CD4-positive, alpha-beta T cell treated with Interleukin-4 for 4 hours (primary cell): ENCODE measurements at places on chromosomes 2 and 18.

DNA sequence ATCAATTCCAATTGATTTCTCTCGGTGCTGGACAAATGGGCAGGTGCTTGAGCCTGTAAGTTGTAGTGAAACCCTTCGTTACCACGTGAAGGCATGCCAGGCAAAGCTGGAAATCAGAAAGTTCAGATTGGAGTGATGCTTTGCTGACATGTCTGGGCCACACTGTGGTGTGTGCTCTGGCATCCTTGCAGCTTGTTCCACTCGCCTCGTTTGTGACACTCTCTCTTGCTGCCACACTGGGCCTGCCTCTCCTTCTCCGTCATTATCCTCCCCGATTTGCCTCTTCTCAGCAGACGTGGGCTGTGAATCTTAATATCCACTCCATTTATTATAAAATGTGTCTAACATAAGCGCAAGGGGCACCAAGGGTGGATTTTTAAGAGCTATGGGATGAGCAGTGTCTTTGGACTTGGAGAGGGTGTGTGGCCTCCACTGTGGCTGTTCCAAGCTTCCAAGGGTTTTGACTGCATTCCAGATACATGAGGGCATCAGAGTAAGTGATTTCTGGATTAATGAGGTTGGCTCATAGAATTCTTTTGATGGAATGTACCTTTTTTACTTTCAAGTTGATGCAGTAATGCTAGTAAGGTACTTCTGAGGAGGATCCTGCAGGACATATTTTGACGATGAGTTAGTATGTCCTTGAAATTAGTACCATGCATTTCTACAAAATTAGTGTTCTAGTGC, 238.8 kb downstream of the TPGS2 start:
- DNase-seq = no peak

- no peak for DNase-seq
Measured at GRCh38 chr2:209113026-209113425, 310.8 kb upstream of the MAP2 start.

GRCh38 chr2:32925976-32926707, 20.6 kb upstream of the LTBP1 start:
- DNase-seq = no peak

DNA sequence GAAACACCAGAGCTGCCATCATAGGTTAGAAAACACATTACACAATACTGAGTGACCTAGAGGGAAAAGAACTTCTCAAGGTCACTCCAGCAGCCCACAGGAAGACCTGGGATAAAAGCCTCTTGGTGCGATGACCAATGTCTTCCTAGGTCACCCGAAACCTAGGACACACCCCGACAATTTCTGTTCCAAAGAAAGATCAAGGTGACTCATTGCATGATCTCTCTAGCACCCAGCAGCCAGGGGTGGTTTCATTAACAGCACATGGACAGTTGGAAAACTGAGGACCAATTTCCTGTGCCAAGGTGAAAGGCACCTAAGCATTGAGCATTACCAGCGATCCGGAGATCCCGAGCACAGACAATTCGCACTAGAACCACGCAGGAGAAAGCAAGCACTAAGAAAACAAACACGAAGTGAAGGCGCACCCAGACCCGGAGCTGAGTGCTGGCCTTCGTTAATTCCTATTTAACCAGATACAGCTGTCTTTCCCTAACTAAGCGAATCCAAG, 1.5 kb downstream of the CACNB4 start:
- no peak for DNase-seq

DNA sequence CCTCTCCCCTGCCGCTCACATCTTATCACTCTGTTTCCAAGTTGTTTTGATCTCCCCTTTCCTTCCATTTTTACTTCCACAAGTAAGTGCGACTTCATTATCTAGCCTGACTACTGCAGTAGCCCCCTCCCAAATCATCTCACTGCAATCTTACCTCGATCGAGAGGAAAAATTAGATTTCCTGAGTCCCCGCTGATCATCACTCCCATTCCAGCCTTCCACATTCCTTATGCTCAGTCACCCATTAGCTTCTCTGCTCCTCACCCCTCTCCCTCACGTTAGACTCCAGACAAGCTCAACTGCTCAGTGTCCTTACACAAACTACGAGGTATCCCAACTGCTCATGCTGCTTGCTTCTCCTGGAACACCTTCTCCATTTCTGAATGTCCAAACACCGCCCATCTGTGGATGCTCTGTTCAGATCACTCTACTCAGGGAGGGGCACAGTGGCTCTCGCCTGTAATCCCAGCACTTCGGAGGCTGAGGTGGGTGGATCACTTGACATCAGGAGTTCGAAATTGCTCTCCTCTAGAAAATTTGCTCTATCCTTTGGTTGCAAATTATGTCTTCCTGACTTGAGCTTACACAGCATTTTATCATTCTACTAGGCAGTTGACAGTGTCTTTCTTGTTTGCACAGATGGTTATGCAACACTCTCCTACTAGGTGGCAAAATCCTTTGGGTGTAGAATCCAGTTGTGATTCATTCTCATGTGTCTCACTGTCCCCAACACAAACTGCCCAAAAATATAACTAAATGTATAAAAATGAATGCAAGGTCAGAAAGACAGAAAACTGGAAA, 96.5 kb downstream of the INO80D start:
- no peak for DNase-seq

GRCh38 chr2:234725528-234726264, 226.1 kb upstream of the SH3BP4 start:
- DNase-seq = no peak
